ENCODE measurements at places on chromosomes 5 and 9.

- no peak for DNase-seq
Measured at GRCh38 chr5:98902733-98903132, 26.1 kb downstream of the CHD1 start.

- DNase-seq: no peak
Measured at GRCh38 chr5:151966046-151966445, 41.4 kb upstream of the GLRA1 start.

GRCh38 chr9:14148501-14149103 is 165.3 kb downstream of the NFIB start:
- no peak for DNase-seq

GRCh38 chr5:36200513-36200912 is 41.2 kb downstream of the NADK2 start:
- DNase-seq: no peak

DNA sequence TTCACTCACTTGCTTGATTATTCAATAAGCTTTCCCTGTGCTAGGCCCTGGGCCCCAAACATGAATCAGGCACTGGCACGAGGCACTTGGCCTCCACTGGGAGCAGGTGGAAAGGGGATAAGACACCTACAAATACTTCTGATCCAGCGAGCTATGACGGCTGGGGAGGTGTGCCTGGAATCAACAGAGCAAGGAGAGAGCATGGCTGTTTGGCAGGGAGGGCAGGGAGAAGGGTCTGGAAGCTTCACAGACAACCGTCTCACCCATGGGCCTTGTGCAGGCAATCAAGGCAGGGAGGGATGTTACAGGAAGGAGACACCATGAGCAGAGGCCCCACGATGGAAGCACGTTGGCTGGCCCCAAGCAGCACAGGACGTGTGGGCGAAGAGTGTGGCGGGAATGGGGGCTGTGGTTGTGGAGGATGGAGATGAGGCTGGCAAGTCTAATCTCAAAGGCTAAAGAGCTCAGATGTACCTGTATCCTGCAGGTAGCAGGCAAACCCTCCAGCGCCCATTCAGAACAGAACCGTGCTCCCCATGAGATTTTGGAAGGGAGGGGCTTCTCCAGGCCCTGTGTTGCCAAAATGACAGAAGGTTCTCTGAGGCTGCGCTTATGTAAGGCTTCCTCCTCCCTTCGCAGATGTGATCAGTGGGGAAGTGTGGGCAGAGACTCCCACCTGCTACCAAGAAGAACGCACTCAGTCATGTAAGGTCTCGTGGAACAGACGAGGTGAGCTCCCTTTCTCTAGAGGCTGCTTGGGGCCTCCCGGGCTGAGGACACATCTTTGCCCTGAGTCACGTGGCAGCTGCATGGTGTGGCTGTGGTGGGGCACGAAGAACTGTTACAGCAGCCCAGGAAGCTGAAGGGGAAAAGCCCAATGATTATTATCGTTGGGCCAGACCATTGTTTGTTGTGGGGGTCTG is 189.7 kb downstream of the DAB2IP start:
- no peak for DNase-seq

- DNase-seq: no peak
Measured at GRCh38 chr5:82754759-82755158, 322.4 kb downstream of the TMEM167A start.

DNA sequence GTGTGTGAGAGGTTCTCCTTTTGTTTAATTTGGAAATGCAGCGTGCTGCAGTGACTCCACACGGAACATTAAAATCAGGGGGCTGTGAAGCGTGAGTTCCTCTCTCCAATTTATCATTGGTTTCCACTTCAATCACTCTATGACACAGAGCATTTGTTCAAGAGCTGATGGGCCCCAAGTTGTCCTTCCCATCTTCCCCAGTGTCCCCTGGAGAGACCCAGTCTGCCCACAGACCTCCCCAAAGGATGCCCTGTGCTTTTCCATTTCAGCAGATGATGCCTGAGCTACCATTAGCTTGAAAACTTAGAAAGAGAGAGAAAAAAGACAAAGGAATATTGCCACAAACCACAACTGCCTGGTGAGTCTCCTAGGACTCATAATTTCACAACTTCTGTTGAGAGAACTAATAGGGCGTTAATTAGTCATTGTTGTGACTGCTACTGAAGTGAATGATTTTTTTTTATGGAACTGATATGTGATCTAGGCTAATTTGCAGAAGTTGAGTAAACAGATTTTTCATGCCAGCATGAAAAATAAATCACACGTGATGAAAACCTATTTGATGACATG is 772.7 kb downstream of the SEMA5A start:
- no peak for DNase-seq

- DNase-seq: no peak
Measured at GRCh38 chr9:85502815-85503655, 238.7 kb downstream of the AGTPBP1 start.

GRCh38 chr5:74367241-74367733 is 273.2 kb downstream of the ENC1 start:
- no peak for DNase-seq

- DNase-seq: no peak
Measured at GRCh38 chr5:74075501-74076484, 449.8 kb downstream of the ARHGEF28 start.

DNA sequence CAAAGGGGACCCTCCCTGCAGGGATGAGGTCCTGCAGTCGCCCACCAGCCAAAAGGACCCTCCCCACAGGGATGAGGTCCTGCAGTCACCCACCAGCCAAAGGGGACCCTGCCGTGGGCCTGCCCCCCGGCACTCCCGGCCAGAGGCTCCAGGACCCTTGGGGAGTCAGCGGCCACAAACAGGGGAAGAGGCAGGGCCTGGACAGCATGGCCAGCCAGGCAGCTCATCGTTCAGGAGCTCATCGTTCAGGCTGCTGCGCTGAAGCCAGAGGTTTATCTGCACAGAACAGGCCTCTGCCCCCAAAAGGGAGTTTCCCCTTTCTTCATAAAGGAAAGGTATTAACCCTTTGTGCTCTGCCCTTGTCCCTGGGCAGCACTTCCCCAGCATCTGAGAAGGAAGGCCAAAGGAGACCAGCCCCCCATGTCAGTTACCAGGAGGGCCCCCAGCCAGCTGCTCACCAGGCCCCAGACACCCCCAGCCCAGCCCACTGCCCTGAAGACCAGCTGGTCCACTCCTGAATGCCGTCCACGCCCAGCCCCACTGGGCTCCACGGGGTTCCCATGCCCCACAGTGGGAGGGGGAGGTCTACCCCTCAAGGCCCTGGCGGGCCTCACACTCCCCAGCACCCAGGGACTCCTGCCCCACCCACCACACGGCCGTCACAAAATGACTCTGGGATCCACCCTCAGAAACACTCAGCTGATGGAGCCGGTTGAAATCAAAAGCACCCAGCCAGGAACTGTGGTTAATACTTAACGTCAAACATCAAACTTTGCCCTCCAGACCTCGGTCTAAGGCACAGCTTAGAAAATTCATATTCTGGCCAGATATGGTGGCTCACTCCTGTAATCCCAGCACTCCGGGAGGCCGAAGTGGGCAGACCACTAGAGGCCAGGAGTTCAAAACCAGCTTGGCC is 6.3 kb downstream of the SLC12A7 start:
- peak; percentile 50 for DNase-seq

DNA sequence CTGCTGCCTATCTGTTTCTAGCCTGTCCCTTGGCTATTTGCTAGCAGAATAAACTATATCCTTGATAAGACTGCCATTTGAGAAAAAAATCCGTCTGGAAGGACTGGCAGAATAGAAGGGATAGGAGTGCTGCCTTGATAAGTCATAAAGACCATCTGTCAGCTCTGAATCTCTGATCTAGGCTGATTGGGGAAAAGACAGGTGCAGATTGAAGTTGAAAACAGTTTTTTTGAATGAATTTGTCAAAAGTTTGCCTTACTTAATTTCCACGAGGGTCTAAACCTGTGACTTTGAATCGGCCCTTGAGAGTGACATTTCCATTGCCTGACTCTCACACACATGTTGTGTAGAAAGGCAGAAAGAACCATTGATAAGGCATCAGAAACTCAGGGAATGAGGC is 218.6 kb downstream of the MAN2A1 start:
- DNase-seq: no peak

DNA sequence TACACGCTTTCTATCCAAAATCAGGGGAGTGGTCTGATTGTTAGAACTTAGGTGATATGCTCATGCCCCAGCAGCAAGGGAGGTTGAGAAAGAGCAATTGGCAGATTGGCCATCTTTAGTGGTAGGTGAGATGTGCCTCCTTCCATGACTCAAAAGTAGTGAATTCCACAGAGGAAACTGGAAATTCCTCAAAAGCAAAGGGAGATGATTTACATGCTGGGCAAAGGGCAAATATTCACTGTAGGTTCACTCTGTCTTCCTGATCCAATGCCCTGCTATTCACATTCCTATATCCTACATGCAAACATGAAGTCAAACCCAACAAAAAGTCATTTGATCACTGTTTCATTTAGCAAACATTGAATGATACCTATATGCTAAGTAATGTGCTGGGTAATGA is 130.1 kb upstream of the ZNF608 start:
- DNase-seq: no peak

GRCh38 chr5:155768332-155768731 is 558.6 kb upstream of the SGCD start:
- peak; percentile 19 for DNase-seq

DNA sequence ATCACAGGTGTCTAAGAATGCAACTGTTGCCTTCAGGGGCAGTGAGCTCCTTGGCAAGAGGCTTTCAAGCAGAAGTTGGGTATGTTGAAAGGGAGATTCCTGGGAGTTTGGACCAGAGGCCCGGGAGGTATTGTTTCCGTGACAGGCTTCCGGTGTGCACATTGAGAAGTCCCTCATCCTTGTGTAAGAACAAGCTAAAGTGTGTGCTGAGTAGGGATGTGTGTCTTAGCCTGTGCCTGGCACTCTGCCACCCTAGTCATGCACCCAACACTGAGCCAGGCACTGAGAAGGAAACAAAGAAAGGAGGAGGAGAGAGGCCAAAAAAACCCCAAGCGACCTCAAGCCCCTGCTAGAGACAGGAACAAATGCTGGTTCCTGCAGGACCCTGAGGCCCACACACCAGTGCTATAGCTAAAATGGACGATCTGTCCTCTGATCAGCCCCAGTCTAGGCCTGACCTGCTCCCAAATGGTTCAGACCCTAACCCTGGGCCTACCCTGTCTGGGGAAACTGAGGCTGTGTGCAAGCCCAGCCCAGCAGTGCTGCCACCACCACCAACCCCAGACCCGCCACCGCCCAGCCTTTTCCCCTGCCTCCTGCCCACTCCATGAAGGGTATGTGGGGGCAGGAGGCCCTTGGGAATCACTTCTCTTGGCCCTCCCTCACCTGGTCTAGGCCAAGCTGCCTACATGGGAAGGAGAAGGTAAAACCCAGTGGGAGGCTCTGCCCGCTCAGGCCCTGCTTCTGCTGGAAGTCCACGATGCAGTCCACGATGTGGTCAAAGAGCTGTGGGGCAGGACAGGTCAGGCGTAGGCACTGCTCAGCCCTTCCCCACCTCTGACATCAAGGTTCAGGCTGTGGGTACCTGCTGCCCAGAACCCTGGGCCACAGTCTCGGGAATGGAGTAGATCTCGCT is 12.6 kb downstream of the HK3 start:
- DNase-seq: no peak

- DNase-seq: no peak
Measured at GRCh38 chr5:163436515-163436914, 880 bp upstream of the CCNG1 start.

GRCh38 chr9:134174073-134174449 is 9.7 kb upstream of the RNU6ATAC start:
- DNase-seq: no peak

GRCh38 chr5:172339264-172340180 is 56.0 kb upstream of the UBTD2 start:
- no peak for DNase-seq

GRCh38 chr5:87877495-87877894 is 391.1 kb downstream of the TMEM161B start:
- no peak for DNase-seq

DNA sequence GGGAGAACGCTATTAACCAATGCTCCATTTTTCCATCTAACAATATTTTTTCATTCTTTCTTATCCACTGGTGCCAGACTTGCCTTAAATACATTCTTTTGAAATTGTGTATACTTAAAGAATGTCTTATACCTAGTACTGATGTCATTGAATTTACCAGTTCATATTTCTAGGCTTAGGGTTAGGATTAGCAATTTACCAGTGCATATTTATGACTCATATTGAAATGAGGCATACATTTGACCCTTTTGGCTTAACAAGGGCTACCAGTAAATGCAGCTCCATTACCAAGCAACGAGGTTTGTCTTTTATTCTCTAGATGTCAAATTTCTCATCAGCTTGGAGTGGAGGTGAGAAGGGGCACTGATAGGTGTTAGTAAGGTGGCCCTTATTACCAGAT is 89.5 kb downstream of the CDH9 start:
- no peak for DNase-seq

GRCh38 chr9:126626127-126626925 is 12.6 kb downstream of the LMX1B start:
- no peak for DNase-seq

- no peak for DNase-seq
Measured at GRCh38 chr9:135225619-135226228, 138.3 kb downstream of the OLFM1 start.

DNA sequence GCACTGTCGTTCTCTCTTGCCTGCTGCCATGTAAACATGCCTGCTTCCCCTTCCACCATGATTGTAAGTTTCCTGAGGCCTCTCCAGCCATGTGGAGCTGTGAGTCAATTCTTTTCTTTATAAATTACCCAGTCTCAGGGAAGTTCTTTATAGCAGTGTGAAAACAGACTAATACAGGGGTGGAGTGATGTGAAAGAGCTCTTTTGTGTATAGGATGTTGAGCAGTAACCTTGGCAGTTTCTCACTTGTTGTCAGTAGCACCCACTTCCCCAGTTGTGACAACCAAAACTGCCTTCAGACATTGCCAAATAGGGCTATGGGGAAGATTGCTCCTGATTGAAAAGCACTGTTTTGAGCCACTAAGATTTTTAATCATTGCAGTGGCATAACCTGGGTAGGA is 552.2 kb upstream of the ZNF462 start:
- DNase-seq: peak; percentile 2

DNA sequence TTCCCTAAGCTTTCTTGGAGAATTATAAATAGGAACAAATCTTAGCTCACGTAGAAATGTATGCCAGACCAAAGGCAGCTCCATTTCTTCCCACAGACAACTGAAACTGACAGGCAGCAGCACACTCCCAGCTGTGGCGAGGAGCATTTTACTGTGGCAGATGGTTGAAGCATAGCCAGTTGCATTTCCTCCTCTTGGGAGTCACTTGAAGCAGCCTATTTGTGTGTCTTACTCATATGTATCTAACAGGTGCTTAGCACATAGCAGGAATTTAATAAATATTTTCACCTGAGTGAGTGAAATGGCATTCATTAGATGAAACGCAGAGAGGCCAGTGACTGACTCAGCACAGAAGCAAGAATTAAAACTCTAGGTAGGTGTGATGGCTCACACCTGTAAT is 12.3 kb upstream of the MTMR12 start:
- DNase-seq: no peak

DNA sequence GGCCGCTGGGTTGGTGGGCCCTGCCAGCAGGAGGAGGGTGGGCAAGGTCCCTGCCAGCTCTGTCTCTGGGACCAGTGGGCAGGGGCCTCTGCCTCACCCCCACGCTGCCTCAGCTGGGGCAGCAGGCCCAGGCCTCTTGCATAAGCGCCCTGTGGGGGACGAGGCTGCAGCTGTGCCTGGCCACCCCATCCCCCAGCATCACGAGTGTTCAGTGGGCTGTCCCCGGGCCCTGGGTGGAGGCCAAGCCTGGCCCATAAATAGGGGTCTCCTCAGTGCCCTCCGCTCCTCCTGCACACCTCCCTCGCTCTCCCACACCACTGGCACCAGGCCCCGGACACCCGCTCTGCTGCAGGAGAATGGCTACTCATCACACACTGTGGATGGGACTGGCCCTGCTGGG is at the start of gene PTGDS:
TSS of gene PTGDS (plus strand) at position 282 of the 400 bp plus-strand sequence. CDS start at position 357, 75 bp downstream.
- no peak for DNase-seq

- DNase-seq: no peak
Measured at GRCh38 chr5:94802450-94802849, 184.0 kb downstream of the SLF1 start.
